Activated naive CD8-positive, alpha-beta T cell treated with anti-CD3 and anti-CD28 coated beads for 36 hours (primary cell): ENCODE measurements at places on chromosomes 12 and 14. TPM values are rescaled to one million over a fixed set of nuclear protein-coding genes. Genes with fewer than 3 reads are reported as not detected.
A peak's percentile ranks its signal among the peaks of the same experiment; 100 is the strongest.

DNAJC22 gene
- not detected for total RNA-seq

ENDOU gene
- total RNA-seq = not detected

GPR68 gene
- 14.0 TPM for total RNA-seq

E2F7 gene
- 6.9 TPM for total RNA-seq

DNA sequence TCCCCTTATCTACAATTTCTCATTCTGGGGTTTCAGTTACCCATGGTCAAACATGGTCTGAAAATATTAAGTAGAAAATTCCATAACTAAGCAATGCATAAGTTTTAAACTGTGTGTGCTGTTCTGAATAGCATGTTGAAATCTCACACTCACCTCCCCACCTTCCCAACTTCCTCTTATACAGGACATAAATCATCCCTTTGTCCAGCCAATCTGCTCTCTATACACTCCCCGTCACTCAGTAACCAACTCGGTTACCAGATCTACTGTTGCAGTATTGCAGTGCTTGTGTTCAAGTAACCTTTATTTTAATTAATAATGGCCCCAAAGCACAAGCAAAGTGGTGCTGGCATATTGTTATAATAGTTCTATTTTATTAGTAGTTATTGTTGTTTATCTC lies 420.5 kb downstream of the GXYLT1 start:
- H3K4me1 ChIP-seq = no peaks in the 10 kb centered on the region
- H3K36me3 ChIP-seq = no peaks in the 10 kb centered on the region
- no peak for DNase-seq
- no peak overlapping the region for H3K4me3 ChIP-seq
- no peak overlapping the region for H3K27ac ChIP-seq

- H3K4me1 ChIP-seq = peaks cover 7% of the 10 kb centered on the region
- H3K36me3 ChIP-seq = no peaks in the 10 kb centered on the region
- no peak for DNase-seq
- H3K27ac ChIP-seq = no peak overlapping the region
- H3K4me3 ChIP-seq = no peak overlapping the region
- H3K27me3 ChIP-seq = no peaks in the 10 kb centered on the region
These were observed 64.2 kb downstream of the CLMN start for GRCh38 chr14:95255487-95255886.

GRCh38 chr14:22489957-22490950 lies 98.8 kb downstream of the DAD1 start:
- no peak for DNase-seq
- peak overlapping the region; percentile 86 for H3K4me3 ChIP-seq
- H3K4me1 ChIP-seq = peaks cover 8% of the 10 kb centered on the region

DNA sequence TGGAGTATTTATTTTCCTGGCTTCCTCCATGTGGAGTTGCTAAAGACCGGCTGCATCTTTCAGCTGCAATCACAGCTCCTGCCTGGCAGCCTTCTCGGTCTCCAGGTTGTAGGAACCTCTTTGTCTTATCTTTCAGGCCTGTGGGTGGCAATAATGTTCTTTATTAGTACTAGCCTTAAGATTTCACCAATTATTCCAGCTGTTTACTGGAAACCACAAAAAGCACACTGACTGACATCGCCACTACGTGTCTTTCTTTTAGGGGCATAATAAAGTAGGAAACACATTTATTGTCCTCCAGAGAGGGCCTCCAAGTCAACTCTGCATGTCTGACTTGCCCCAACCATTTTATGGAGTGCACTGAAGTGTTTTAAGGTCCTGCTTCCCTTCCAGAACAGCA lies 1116.5 kb upstream of the TMEM132C start:
- peaks cover 7% of the 10 kb centered on the region for H3K4me1 ChIP-seq
- H3K4me3 ChIP-seq = no peak overlapping the region
- peaks cover 3% of the 10 kb centered on the region for H3K27me3 ChIP-seq

- peak; percentile 31 for DNase-seq
- peaks cover 32% of the 10 kb centered on the region for H3K36me3 ChIP-seq
- no peaks in the 10 kb centered on the region for H3K27me3 ChIP-seq
- peak overlapping the region; percentile 74 for H3K4me3 ChIP-seq
- peaks cover 32% of the 10 kb centered on the region for H3K4me1 ChIP-seq
- H3K27ac ChIP-seq = no peak overlapping the region
These were observed 507 bp upstream of the FKBP4 start for GRCh38 chr12:2794191-2794735.

GRCh38 chr14:52370406-52370935 lies 56.4 kb downstream of the PTGER2 start:
- DNase-seq = no peak
- no peak overlapping the region for H3K27ac ChIP-seq
- no peak overlapping the region for H3K4me3 ChIP-seq
- no peaks in the 10 kb centered on the region for H3K4me1 ChIP-seq
- H3K27me3 ChIP-seq = no peaks in the 10 kb centered on the region
- no peaks in the 10 kb centered on the region for H3K36me3 ChIP-seq

- H3K27me3 ChIP-seq = peaks cover 7% of the 10 kb centered on the region
- H3K4me1 ChIP-seq = no peaks in the 10 kb centered on the region
- no peak overlapping the region for H3K4me3 ChIP-seq
- no peaks in the 10 kb centered on the region for H3K36me3 ChIP-seq
- no peak overlapping the region for H3K27ac ChIP-seq
These were observed 188.7 kb downstream of the KITLG start for GRCh38 chr12:88391556-88391955.

- H3K4me3 ChIP-seq = no peak overlapping the region
- H3K27me3 ChIP-seq = no peaks in the 10 kb centered on the region
- H3K36me3 ChIP-seq = no peaks in the 10 kb centered on the region
- H3K27ac ChIP-seq = no peak overlapping the region
- DNase-seq = no peak
- no peaks in the 10 kb centered on the region for H3K4me1 ChIP-seq
These were observed 567.4 kb downstream of the MED13L start for GRCh38 chr12:115710104-115710564.

- H3K27me3 ChIP-seq = peaks cover 4% of the 10 kb centered on the region
- H3K4me3 ChIP-seq = no peak overlapping the region
- H3K36me3 ChIP-seq = no peaks in the 10 kb centered on the region
- H3K27ac ChIP-seq = no peak overlapping the region
- no peaks in the 10 kb centered on the region for H3K4me1 ChIP-seq
These were observed 30.4 kb upstream of the ITPK1 start for GRCh38 chr14:93146119-93146518.

GRCh38 chr12:109553483-109553882 lies 19.8 kb downstream of the MMAB start:
- no peaks in the 10 kb centered on the region for H3K4me1 ChIP-seq
- no peak overlapping the region for H3K4me3 ChIP-seq
- peaks cover 2% of the 10 kb centered on the region for H3K27me3 ChIP-seq
- no peak overlapping the region for H3K27ac ChIP-seq
- H3K36me3 ChIP-seq = no peaks in the 10 kb centered on the region

DNA sequence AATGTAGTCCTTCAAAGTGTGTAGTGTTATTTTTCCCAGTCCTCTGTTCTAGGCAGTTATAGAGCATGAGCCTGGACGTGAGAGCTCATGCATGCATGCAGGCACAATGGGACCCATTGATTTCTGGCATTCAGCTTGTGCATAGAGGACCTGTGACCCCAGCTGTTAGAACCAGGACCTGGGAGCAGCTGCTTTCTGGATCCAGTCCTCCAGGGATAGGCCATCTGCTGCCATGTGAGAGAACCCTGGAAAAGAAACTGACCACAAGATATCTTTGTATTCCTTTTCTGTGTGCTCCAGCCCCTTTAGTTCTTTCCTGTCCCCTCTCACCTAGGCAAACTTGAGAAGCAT lies 76.9 kb downstream of the SUSD6 start:
- H3K27me3 ChIP-seq = no peaks in the 10 kb centered on the region
- peaks cover 46% of the 10 kb centered on the region for H3K4me1 ChIP-seq
- no peak overlapping the region for H3K27ac ChIP-seq
- DNase-seq = no peak
- H3K4me3 ChIP-seq = no peak overlapping the region
- peaks cover 23% of the 10 kb centered on the region for H3K36me3 ChIP-seq

GRCh38 chr12:118549510-118549980 lies 173.2 kb downstream of the SUDS3 start:
- DNase-seq = no peak
- H3K36me3 ChIP-seq = no peaks in the 10 kb centered on the region
- no peaks in the 10 kb centered on the region for H3K4me1 ChIP-seq
- no peak overlapping the region for H3K4me3 ChIP-seq

DNA sequence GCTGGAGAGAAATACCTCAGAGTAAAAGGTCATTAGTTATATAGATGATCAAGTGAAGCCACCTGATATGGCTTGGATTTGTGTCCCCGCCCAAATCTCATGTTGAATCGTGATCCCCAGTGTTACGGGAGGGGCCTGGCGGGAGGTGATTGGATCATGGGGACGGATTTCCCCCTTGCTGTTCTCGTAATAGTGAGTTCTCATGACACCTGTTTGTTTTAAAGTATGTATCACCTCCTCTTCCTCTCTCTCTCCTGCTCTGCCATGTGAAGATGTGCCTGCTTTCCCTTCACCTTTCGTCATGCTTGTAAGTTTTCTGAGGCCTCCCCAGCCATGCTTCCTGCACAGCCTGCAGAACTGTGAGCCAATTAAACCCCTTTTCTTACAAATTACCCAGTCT lies 124.8 kb downstream of the FOXA1 start:
- no peak overlapping the region for H3K27ac ChIP-seq
- H3K4me1 ChIP-seq = no peaks in the 10 kb centered on the region
- DNase-seq = no peak
- H3K4me3 ChIP-seq = no peak overlapping the region
- H3K36me3 ChIP-seq = no peaks in the 10 kb centered on the region

GRCh38 chr12:10179776-10180181 lies 947 bp downstream of the TMEM52B start:
- H3K36me3 ChIP-seq = no peaks in the 10 kb centered on the region
- peaks cover 4% of the 10 kb centered on the region for H3K4me1 ChIP-seq
- no peak for DNase-seq
- H3K27me3 ChIP-seq = peaks cover 33% of the 10 kb centered on the region

GRCh38 chr12:111699-112493 lies 45.3 kb downstream of the IQSEC3 start:
- peaks cover 10% of the 10 kb centered on the region for H3K4me1 ChIP-seq
- H3K36me3 ChIP-seq = no peaks in the 10 kb centered on the region
- no peak overlapping the region for H3K27ac ChIP-seq
- DNase-seq = no peak
- H3K27me3 ChIP-seq = peaks cover 3% of the 10 kb centered on the region

GRCh38 chr12:121784460-121784859 lies 9.0 kb downstream of the RHOF start:
- DNase-seq = no peak
- H3K36me3 ChIP-seq = peaks cover 47% of the 10 kb centered on the region
- H3K4me3 ChIP-seq = peak overlapping the region; percentile 65
- H3K4me1 ChIP-seq = peaks cover 79% of the 10 kb centered on the region

GRCh38 chr12:81332054-81332453 lies 254.2 kb downstream of the ACSS3 start:
- no peaks in the 10 kb centered on the region for H3K27me3 ChIP-seq
- no peak overlapping the region for H3K27ac ChIP-seq
- DNase-seq = no peak
- H3K36me3 ChIP-seq = no peaks in the 10 kb centered on the region
- no peak overlapping the region for H3K4me3 ChIP-seq

DNA sequence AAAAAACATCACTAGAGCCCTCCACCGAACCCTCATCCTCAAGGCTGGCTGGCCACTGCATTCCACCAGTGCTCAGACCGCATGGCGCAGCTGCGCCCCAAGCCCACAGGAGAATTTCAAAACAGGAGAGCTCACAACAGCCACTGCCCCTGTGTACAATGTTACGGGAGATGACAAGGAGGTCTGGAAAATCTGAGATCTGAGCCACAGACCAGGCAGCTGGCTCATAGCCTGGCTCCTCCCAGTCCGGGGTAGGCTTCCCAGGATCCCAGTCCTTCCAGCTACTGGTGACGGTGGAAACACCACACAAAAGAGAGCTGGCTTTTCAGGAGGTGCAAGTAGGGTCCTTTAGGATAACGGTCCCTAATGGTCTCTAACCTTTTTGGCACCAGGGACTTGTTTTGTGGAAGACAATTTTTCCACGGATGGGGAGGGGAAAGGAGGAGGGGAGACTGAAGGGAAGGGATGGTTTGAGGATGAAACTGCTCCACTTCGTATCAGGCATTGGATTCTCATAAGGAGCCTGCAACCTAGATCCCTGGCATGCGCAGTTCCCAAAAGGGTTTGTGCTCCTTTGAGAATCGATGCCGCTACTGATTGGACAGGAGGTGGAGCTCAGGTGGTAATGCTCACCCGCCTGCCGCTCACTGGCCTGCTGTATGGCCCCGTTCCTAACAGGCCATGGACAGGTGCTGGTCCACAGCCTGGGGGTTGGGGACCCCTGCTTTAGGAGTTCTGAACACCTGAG lies 23.0 kb upstream of the NRDE2 start:
- peaks cover 12% of the 10 kb centered on the region for H3K27me3 ChIP-seq
- H3K36me3 ChIP-seq = no peaks in the 10 kb centered on the region
- H3K4me1 ChIP-seq = peaks cover 2% of the 10 kb centered on the region
- no peak overlapping the region for H3K4me3 ChIP-seq

- H3K27me3 ChIP-seq = no peaks in the 10 kb centered on the region
- H3K36me3 ChIP-seq = no peaks in the 10 kb centered on the region
- no peak overlapping the region for H3K27ac ChIP-seq
- no peaks in the 10 kb centered on the region for H3K4me1 ChIP-seq
These were observed 191.4 kb downstream of the PLCZ1 start for GRCh38 chr12:18546399-18546798.

DNA sequence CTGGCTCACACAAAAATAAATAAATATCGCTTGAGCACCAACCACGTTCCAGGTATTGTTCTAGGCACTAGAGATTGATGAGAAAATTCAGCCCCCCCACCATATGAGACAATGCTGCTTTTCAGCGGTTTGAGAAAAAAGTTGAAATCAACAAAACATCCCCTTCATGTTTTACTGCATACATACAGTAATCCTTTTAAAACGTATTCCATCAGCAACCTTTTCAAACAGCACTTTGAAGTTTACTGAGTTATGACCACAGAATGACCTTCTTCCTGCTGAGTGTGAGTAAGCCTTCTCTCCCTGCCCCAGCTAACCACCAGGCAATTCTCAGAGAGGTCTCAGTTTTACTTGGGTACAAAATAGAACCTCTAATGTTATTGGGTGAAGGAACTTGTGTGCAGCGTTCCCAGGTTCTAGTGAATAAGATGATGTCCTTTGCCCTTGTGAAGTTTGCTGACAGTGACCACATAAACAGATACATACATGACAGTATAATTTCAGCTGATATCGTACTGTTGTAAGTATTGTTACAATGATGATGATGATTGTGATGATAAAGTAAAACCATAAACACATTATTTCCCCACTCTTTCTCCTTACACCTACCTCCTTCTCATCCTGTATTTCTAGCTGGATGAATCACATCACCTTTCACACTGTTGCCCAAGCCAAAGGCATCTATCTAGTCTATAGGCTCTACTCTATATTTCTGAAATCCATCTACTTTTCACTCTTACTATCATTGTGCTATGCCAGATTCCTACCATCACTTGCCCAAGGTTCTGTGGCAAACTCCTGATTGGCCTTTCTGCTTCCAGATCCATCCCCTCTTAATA lies 124.4 kb upstream of the KRR1 start:
- H3K27ac ChIP-seq = no peak overlapping the region
- peak; percentile 15 for DNase-seq
- H3K4me3 ChIP-seq = no peak overlapping the region
- H3K36me3 ChIP-seq = no peaks in the 10 kb centered on the region
- H3K4me1 ChIP-seq = peaks cover 19% of the 10 kb centered on the region

- DNase-seq = no peak
- H3K27ac ChIP-seq = peak overlapping the region; percentile 90
- H3K4me3 ChIP-seq = no peak overlapping the region
These were observed 162.6 kb upstream of the PLEKHG7 start for GRCh38 chr12:92539976-92540781.
